CD8-positive, alpha-beta memory T cell (primary cell): ENCODE measurements at places on chromosomes 3 and 15. TPM values are rescaled to one million over a fixed set of nuclear protein-coding genes. Genes with fewer than 3 reads are reported as not detected.

DNA sequence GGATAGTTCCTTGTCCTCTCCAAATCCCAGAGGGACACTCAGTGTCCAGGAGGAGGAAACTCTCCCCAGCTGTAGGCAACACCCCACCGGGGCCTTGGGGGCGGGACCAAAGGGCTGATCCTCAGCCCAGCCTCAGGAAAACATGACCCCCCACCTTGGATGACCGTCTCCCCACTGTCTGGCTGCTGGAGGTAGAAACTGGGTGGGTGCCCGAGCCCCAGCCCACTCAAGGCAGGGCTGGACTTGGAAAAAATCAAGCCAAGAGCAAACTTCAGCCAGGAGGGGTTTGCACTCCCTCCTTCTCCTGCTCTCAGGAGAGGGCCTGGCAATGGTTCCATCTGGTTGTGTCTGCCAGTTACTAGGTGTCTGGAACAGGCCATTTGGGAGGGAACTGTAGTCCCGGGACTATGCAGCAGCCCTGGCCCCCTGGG is 3.6 kb upstream of the RASL12 start:
- no peak for DNase-seq

- no peak for DNase-seq
Observed at GRCh38 chr3:137201066-137201465, 243.3 kb downstream of the IL20RB start.

GRCh38 chr15:61097043-61097442 is 132.1 kb downstream of the RORA start:
- DNase-seq, result no peak

DNA sequence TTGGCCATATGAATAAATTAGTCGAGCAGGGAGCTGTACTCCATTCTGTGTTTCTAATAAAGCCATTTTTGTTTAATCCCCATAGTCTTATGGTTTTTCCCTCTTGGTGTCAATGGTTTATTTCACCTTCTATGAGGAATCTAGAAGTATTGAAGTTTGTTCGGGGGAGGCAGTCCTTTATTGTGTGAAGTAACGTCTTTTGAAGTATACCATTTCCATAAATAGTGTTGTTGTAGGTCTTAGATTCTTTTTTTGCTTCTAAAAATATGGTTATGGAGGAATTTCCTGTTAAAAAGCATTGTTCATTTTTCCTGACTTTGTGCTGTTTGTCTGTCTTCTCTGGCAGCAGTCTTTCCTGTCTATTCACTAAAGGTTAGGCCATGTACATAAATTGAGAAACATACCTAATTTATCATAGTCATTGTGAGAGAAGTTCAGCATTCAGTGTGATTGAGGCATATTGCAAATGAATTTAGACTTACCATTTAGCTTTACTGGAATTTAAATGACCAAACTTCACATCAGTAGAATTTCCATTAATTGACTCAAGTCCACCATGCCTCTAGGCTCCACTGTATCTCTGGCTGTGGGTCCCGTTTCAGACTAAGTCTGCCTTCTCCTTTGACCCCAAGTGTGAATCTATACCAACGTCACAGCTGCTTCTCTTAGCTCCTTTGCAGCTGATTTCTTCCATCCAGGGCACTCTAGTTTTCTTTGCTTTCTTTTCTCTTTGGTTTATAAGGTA is 37.3 kb downstream of the YEATS2 start:
- DNase-seq, result no peak

DNA sequence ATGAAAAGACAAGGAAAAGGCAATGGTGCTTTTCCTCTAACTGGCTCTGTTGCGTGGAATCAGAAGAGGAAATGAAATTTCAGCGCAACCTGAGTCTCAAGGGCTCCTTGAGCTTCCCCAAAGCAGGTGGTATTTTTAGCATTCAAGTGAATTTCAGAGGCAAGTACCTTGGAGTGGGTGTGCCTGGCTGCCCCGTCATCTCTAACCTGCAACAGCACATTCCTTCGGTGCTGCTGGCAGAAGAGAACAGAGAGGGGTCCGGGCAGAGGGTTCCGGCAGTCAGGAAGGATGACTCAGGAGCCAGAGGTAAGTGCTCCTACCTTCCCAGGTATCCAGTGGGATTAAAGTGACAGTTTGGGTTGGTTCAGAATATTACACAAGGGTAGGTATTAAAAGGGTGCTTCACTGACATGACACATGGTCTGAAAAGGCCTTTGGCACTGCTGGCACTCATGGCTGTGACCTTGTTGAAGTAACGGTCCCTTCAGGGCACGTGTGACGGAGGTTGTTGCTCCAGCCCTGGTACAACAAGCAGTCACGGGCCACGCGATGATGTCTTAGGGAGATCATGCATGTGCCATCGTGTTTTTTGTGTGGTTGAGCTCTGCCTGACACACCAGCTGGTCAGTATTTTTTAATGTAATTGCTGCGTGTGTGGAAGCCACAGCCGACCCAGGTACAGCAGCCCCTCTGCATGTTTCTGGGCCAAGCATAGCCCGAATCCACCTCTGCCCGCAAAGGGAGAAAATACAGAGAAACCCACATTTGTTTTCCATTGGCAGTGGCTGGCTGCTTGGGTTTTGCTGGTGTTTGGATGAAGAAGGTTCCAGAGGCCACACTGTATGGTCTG is 75.7 kb downstream of the LRRK1 start:
- no peak for DNase-seq

- DNase-seq, result no peak
Observed at GRCh38 chr15:76337696-76338485, 1.3 kb downstream of the ISL2 start.

The GOLGA8S gene
- not detected for polyA plus RNA-seq

The LRRIQ4 gene
- polyA plus RNA-seq, result not detected
